IMR-90 (cell line): ENCODE measurements at places on chromosomes 11 and 22. TPM values are rescaled to one million over a fixed set of nuclear protein-coding genes. Genes with fewer than 3 reads are reported as not detected.

The MPZL3 gene
- 0.36 and 0.56 TPM in 2 replicates for total RNA-seq

The BRSK2 gene
- total RNA-seq, result under 0.01 and 0.18 TPM in 2 replicates

The DNAJB7 gene
- not detected in 2 replicates for total RNA-seq

The PHETA2 gene
- total RNA-seq, result 6.1 and 6.5 TPM in 2 replicates

The INCENP gene
- 23.8 and 26.9 TPM in 2 replicates for total RNA-seq

DNA sequence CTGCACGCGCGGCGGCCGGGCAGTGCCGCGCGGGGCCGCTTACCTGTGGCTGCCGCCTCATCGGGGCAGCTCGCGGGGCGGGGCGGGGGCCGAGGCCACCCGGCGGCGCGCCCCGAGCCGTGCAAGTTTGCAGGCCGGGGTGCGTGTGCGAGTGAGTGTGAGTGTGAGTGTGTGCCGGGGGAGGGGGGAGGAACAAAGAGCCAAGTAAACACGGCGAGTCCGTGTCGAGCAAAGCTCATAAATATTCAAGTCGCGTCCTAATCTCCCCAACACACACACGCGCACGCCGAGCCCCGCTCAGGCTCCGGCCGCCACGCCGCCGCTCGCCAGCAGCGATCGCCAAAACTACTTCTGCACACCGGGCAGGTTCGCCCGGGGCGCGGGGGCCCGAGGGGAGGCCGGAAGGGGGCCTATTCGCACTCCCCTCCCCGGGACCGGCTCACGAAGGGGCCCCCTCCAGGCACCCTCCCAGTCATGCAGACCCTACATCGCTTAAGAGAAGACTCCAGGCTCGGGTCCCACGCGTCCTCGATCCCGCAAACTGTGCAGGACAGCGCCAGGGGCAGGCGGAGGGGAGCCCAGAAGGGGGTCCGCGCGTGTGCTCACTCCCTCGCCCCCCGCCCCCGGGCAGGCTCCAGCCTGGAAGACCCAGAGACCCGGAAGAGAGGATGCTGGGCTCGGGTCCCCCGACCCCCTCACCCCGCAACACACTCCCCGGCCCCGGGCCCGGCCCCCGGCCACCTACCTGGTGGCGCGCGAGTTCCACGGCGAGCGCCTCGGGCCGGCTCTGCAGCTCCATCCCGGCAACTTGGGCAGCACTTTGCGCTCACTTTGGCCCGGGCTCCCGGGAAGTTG, 827 bp downstream of the PHF21B start:
- no peak overlapping the region for H3K27ac ChIP-seq
- no peak for DNase-seq
- H3K36me3 ChIP-seq, result no peaks in the 10 kb centered on the region

DNA sequence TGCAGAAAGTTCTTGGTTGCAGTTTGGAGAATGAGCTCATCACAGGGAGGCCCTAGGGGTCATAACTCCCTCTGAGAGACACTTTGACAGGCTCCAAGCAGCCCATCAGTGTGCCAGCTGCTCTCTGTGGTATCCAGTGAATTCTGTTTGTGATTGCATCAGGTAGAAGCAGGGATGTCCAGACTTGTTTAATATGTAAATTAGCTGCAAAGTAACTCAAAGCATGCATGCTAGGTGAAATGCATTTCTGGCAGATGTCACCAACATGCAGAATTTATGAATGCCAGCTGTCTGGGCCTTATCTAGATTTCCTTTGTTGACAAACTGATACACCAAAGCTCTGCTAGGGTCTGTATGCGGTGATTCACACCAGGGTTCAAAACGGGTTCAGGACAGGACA, 123.6 kb upstream of the MTNR1B start:
- H3K4me3 ChIP-seq, result no peak overlapping the region
- no peaks in the 10 kb centered on the region for H3K27me3 ChIP-seq
- no peak overlapping the region for H3K27ac ChIP-seq
- DNase-seq, result no peak
- no peaks in the 10 kb centered on the region for H3K4me1 ChIP-seq

- H3K4me1 ChIP-seq, result peaks cover 5% of the 10 kb centered on the region
- peak overlapping the region; percentile 7; the same call in 1 of the 2 replicates for H3K27ac ChIP-seq
- peak; percentile 63 for DNase-seq
- no peak overlapping the region for H3K4me3 ChIP-seq
- no peaks in the 10 kb centered on the region; the same call in 1 of the 2 replicates for H3K27me3 ChIP-seq
- no peaks in the 10 kb centered on the region for H3K36me3 ChIP-seq
Observed at GRCh38 chr11:95567685-95568084, 221.9 kb downstream of the FAM76B start.

- peak; percentile 23 for DNase-seq
- no peak overlapping the region for H3K27ac ChIP-seq
- H3K27me3 ChIP-seq, result no peaks in the 10 kb centered on the region
- H3K36me3 ChIP-seq, result 0 out of 2 replicates have a peak, but pooled peaks cover 3% of the 10 kb centered on the region
Observed at GRCh38 chr22:23187871-23188700, 7.8 kb downstream of the BCR start.

- DNase-seq, result no peak
- H3K36me3 ChIP-seq, result peaks cover 30% of the 10 kb centered on the region
- H3K4me1 ChIP-seq, result peaks cover 7% of the 10 kb centered on the region
- no peak overlapping the region for H3K27ac ChIP-seq
- H3K27me3 ChIP-seq, result no peaks in the 10 kb centered on the region
Observed at GRCh38 chr11:8686325-8686724, 3.7 kb downstream of the RPL27A start.

- H3K27ac ChIP-seq, result no peak overlapping the region
- DNase-seq, result peak; percentile 9
- no peaks in the 10 kb centered on the region for H3K27me3 ChIP-seq
- H3K36me3 ChIP-seq, result no peaks in the 10 kb centered on the region
Observed at GRCh38 chr22:28450109-28450508, 229.5 kb downstream of the TTC28 start.

DNA sequence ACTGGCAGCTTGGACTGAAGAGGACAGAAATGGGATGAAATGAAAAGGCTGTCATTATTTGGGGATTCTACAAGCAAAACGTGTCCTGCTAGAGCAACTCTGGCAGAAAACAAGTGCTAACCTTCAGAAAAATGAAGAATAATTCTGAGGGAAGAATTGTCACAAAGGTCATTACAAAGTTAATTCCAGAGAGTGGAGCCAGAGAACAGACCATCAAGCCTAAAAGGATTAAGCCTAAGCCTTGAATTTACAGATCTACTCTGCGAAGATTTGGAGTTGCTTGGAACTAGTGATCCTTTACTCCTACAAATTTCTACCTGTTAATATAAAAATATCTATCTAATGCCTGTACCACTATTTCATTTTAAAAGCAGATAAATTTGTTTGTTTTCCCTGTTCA, 1077.3 kb upstream of the CNTN5 start:
- H3K27ac ChIP-seq, result no peak overlapping the region
- no peak overlapping the region for H3K4me3 ChIP-seq
- no peak for DNase-seq
- no peaks in the 10 kb centered on the region for H3K36me3 ChIP-seq
- H3K4me1 ChIP-seq, result no peaks in the 10 kb centered on the region
- H3K27me3 ChIP-seq, result no peaks in the 10 kb centered on the region

DNA sequence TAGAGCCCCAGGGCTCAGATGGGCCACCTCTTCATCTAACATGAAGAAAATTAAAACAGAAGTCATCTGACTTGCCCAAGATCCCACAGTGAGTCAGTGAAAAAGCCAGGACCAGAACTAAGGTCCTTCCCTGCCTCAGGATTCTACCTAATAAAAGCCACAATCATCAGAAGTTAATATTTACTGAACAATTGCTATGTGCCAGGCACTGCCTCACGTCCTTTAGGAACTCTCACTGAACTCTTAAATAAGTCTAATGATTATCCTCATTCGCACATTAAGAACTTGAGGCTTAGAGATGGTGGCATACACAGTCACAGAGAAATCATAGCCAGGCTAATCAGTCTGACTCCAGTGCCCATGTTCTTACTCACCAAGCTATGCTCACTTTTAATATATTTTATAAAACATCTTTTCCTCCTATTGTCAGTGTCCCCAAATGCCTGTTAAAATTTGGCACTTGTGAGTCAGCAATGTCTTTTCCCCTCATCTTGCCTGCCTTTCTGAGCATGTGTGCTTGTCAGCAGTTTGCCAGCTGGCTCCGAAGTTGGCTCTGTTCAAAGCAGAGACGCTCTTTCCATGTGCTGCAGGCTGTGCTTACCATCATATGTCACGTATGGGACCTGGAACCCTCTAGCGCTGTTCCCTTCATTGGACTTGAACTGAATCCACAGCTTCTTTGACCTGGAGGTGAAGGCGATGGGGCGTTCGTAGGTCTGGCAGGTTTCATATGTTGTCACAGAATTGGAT, 21.5 kb upstream of the NRIP3 start:
- H3K36me3 ChIP-seq, result no peaks in the 10 kb centered on the region
- peaks cover 2% of the 10 kb centered on the region; the same call in 1 of the 2 replicates for H3K27me3 ChIP-seq
- no peak overlapping the region for H3K4me3 ChIP-seq
- H3K4me1 ChIP-seq, result no peaks in the 10 kb centered on the region

GRCh38 chr11:61713464-61713863, 33.3 kb downstream of the DAGLA start:
- H3K36me3 ChIP-seq, result no peaks in the 10 kb centered on the region
- no peak overlapping the region for H3K27ac ChIP-seq
- no peak overlapping the region for H3K4me3 ChIP-seq
- DNase-seq, result no peak
- H3K27me3 ChIP-seq, result peaks cover 27% of the 10 kb centered on the region; the same call in 1 of the 2 replicates

DNA sequence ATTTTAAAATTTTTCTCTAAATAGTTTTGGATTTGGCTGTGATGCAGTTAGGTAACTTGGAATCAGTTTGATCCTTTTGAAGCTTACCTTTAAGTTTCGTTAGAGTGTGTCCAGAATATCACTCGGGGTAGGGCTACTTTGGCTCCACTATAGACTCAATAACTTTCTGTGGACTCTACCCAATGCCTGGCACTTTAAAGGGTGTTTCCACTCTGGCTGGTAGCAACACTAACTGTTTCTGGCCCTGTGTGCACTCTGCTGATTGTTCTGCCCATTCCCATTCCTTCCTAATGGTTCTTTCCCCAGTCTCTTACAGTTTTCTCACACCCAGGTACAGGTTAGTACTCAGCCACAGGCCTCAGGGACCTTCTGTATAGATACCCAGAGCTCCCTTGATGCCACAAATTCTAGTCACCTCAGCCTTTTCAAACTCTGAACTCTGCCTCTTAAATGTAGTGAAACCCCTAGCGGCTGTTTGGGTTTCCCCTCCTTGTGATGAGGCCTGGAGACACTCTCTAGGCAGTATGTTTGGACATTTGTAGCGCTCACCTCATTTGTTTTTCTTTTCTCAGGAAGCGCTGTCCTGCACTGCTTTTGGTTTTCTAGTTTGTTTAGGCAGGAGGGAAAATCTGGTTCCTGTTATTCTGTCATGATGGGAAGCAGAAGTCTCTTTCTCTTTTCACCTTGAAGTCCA, 16.8 kb downstream of the CUL5 start:
- H3K36me3 ChIP-seq, result no peaks in the 10 kb centered on the region; the same call in 1 of the 2 replicates
- DNase-seq, result peak; percentile 52
- no peak overlapping the region for H3K4me3 ChIP-seq
- H3K27ac ChIP-seq, result no peak overlapping the region; the same call in 1 of the 2 replicates
- H3K4me1 ChIP-seq, result peaks cover 6% of the 10 kb centered on the region
